Stimulated activated CD8-positive, alpha-beta memory T cell treated with anti-CD3 and anti-CD28 coated beads, Interleukin-4, amount 100 ng/mL, for 4 hours (primary cell): ENCODE measurements at places on chromosomes 5 and 9.

DNA sequence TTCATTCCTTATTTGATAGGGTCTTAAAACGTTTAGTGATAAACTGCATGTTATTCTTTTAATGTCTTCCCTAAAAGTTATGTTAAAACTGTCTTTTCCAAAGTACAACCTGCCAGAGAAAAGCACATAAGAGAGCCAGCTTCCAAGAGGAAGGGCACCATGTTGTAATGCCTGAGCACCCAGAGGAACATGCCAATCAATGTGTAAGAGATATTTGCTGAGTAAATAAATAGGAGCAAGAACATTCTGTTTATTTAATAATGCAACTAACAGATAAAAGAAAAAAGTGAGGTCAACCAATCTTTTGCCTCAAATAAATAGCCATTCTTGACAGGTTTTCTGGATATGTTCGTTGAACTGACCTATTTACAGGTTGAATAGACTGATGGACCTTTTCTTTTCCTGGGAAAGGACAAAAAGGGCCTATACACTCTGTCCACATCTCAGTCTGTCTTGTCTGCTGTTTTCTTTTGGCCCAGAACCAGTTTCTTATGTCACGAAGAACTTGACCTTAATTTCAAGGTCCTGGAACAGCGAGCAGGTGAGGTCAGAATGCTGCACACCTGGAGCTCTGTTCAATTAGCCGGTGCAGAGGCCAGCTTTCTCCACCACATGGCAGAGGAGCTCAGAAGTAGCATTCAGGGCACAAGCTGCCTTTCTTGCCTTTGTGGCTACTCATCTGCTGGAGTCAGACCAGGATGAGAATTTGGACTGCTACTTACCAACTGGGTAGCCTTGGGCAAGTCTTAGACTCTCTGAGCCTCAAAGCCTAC lies 77.7 kb downstream of the PLCXD3 start:
- no peak for DNase-seq

GRCh38 chr5:126509339-126509738 lies 85.7 kb downstream of the ALDH7A1 start:
- no peak for DNase-seq

GRCh38 chr5:156826150-156826549 lies 23.9 kb upstream of the PPP1R2B start:
- no peak for DNase-seq

DNA sequence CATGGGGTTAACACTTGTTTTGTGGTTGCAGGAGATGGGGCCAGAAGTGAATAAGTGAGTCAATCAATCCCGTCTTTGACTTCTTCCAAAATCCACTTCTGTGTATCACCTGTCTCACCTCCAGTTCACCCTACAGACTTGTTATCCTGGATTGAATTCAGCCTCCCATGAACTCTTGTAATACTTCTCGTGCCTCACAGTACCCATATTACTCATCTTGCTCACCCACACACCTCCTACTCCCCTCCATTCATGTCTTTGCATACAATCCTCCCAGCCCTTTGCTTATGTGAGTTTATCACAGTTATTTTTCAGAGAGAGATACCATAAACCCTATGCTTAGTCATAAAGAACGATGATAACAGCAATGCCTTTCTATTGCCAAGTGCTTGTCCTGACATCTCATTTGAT lies 52.9 kb upstream of the PAPPA start:
- no peak for DNase-seq

- DNase-seq, result no peak
Measured at GRCh38 chr9:79913867-79914266, 342.1 kb downstream of the TLE4 start.

DNA sequence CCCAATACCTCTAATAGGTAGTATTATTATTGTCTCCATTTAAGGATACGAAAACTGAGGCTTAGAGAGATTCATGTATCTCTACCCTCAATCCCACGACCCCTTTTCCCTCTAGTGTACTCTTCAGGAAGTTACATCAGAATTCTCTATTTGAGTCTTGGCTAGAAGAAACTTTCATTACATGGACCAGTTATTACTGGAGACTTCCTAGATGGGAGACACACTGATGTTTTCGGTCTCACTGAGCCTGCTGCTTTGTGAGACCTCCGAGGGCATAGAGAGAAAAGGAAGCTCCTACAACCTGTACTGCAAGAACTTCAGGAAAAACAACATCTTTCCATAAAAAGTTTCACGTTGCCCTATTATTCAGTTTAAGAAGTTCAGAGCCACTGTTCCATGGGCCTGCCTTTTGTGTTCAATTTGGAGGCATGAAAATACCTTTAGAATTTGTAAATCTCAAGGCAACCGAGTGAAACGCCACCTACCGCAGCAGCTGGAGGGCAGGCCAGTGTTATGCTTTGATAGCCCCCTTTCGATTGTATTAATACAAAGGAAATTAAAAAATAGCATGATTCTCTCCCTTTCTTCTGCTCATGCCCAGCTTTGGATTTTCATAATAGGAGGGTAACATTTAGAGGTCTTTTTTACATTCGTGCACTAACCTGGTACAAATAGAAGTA lies 223.3 kb downstream of the EBF1 start:
- DNase-seq, result no peak

DNA sequence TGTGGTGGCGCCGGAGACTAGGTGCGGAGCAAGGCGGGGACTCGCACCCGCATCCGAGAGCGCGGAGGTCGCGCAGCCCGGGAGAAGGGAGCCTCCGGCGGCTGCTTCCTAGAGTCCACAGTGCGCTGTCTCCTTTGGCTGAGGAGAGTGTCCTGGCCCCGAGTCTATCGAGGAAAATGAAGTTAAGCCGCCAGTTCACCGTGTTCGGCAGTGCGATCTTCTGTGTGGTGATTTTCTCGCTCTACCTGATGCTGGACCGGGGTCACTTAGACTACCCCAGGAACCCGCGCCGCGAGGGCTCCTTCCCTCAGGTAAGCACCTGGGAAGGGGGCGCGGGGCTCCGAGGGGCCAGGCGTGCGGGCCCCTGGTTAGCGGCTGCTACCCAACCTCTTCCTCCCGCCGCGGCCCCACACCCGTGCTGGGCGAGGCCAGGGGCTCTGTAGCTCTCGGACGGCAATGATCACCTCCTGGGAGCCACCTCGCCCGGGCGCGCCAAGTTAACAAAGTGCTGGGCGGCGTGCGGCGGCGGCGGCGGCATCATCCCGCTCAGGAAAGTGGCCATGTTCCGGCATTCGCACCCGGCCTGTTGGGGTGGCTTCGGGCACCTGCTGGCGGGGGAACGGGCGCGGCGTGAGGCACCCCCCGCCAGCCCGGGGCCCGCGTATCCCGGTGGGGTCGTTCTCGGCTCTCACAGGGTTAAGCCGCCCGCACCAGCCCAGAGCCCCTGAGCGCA lies 681 bp downstream of the MAN2A1 start:
- no peak for DNase-seq

- DNase-seq, result no peak
Measured at GRCh38 chr5:23884405-23885031, 377.1 kb downstream of the PRDM9 start.

GRCh38 chr5:86885489-86886230 lies 267.9 kb downstream of the COX7C start:
- DNase-seq, result no peak

- no peak for DNase-seq
Measured at GRCh38 chr9:114112325-114112724, 13.2 kb upstream of the KIF12 start.

GRCh38 chr9:98373609-98374008 lies 118.2 kb upstream of the TBC1D2 start:
- DNase-seq, result no peak

DNA sequence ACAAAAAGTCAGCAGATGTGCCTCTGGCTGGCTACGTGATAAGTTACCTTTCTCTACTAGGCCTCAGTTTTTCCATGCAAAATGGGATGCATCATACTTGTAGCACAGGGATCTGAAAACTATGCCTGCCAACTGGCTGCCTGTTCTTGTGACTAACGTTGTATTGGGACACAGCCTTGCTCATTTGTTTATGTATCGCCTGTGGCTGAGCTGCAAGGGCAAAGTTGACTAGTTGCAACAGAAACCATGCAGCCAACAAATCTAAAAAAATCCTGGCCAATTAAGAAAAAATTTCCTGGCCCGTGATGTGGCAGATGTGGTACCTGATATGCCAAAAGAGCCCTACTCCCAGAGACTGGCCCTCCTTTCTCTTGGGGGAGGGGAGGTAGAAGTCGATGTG lies 131.3 kb downstream of the SEC61B start:
- DNase-seq, result no peak

- DNase-seq, result no peak
Measured at GRCh38 chr5:56696900-56697299, 118.4 kb upstream of the MAP3K1 start.
